Upper lobe of right lung (tissue), 1 donor: ENCODE measurements at places on chromosomes 2 and 18.

- no peak for DNase-seq
Measured at GRCh38 chr2:50620783-50621182, 411.1 kb downstream of the NRXN1 start.

GRCh38 chr2:16948053-16948452 lies 282.4 kb upstream of the CYRIA start:
- DNase-seq, result no peak

DNA sequence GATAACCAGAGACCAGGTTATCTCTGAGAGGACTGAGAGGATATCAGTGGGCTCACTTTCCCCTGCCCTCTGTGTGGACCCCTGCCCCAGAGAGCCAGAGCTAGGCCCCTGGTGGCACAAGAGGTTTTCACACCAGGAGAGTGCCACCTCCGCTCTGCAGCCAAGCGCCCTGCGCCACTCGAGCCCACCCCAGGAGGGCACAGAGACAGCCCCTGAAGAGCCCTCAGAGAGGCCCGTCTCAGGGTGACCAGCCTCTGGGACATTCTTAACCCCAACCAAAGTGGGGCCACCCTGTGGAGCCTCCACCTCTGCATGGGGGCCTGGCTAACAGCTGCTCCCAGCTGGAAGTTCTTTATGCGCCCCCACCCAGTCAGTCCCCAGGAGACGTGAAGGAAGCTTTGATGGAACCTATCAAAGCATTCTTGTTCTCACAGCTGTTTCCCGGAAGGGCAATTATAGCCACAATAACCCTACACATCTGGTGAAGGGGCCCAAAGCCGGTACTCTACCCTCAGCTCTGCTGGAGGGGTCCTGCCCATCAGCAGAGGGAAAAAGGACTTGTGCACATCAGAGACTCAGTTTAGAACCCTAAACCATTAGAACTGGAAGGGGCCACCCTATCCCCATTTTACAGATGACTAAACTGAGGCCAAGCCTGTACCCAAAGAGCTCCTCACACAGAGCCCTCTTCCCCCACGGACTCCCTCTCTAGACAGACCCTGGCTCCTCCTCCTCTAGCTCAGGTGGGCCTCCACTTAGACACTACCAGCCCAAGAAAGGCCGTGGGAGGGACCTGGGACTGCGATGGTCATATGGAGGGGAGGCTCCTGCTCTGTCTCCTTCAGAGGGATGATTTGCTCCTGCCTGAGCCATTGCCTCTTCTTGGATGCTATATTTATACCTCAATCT lies 101.1 kb downstream of the ZFP36L2 start:
- DNase-seq, result peak; percentile 51

GRCh38 chr18:59893971-59894370 lies 5.8 kb upstream of the PMAIP1 start:
- DNase-seq, result no peak

DNA sequence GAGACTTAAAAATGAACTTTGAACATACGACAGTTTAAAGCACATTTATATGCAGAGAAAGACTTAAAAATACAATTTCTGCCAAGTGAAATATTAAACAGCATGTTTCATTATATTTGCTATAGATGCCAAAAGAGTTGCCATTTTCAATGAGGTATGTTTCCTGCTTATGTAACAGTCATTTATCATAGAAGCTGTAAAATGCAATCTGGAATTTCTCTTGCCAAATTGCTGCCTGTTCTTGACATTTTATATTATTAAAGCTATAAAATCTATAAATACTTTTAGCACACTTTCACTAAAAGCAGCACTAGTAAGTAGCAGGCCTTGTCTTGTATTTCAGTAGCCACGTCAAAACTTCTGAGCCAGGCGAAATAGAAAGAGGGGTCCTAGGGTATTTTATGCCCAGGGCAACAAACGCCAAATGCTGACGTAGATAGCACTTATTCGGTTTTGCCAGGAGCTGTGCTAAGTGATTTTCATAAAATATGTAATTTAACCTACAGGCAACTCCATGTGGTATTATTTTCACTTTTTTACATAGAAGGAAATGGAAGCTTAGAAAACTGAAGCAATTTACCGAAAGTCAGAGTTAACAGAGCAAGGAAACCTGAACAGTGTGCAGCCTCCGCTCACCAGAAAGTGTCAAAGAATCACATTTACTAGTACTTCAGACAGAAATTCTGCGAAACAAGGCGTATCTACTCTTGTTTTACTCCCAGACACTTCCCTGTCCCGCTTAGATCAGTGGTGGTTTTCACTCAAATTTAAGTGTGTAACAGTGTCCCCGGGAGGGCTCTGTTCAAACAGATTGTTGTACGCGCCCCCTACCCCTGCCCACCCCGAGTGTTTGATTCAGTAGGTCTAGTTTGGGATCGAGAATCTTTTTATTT lies 1.2 kb upstream of the CYP20A1 start:
- DNase-seq, result no peak

- no peak for DNase-seq
Measured at GRCh38 chr2:18803141-18803939, 214.0 kb upstream of the NT5C1B start.

GRCh38 chr18:13175266-13175665 lies 43.3 kb upstream of the LDLRAD4 start:
- no peak for DNase-seq

DNA sequence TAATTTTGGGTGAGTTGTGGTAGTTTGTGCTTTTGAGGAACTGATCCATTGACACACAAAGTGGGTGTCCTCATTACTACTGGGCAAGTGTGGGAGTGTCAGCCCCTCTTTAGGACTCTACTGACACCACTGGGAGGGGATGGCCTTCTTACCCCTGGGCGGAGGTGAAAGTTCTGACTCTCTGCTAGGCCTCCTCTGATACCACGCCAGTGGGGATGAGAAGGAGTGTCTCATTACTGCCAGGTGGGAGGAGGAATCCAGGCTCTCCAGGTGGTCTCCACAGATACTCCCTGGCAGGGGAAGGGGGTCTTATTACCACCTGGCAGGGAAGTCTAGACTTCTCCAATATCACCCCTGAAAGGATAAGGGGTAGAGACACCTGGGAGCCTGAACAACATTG lies 9.1 kb downstream of the LCLAT1 start:
- DNase-seq, result no peak

- DNase-seq, result no peak
Measured at GRCh38 chr2:216206821-216207220, 97.7 kb downstream of the XRCC5 start.

DNA sequence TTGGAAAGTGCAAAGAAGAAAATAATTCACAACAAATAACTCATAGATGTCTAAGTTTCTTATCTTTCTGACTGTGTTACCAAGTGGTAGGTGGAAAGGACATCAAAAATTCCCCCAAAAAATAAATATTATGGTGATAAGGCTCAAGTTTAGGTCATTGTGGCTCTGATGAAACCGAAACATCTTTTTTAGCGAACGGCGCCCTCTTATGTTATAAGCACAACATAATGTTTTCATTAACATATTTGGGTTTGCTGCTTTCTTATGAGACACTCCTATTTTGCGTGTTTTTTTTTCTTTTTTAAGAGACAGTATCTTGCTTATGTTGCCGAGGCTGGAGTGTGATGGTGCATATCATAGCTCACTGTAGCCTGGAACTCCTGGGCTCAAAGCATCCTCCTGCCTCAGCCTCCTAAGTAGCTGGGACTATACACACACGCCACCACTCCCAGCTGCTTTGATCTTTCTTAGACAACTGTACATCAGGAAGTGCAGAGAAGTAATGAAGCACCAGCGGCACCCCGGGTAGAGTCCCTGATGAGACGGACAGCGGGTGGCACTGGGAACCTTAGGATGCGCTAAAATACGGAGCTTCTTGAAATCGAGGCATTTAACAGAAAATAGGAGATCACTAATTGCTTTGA lies 38.5 kb upstream of the SLC35G4 start:
- no peak for DNase-seq

DNA sequence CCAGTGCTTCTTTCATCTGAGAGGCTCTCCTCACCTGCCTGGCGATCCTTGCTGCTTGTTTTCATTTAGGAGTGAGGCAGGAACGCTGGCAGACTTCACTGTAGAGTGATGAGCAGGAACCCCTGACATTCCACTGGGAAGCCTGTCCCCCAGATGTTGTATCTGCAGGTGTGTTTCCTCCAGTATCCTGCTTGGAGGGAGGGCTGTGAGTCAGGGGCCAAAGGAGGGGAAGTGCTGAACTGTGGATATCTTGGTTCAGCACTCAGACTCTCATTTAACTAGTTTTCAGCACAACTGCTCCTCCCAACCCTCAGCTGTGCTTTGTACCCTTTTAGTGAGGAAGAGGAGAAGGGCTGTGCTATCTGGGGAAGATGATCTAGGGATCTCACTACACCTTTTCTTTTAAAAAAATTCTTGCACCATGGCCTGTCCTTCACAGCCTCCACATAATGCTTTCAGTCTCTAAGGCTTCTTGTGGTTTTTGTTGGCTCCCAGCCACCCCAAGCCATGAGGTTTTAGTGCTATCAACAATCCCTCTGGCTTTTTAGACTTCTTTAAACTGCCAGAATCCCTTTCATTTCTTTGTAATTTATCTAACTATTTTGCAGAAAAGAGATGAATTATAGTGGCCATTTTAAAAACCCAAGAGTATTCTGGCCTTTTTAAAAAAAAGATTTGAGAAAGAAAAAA lies 11.2 kb downstream of the ANKAR start:
- DNase-seq, result no peak

GRCh38 chr2:54556621-54557121 lies 100.5 kb downstream of the SPTBN1 start:
- no peak for DNase-seq

GRCh38 chr2:12330916-12331315 lies 385.8 kb upstream of the TRIB2 start:
- DNase-seq, result no peak

DNA sequence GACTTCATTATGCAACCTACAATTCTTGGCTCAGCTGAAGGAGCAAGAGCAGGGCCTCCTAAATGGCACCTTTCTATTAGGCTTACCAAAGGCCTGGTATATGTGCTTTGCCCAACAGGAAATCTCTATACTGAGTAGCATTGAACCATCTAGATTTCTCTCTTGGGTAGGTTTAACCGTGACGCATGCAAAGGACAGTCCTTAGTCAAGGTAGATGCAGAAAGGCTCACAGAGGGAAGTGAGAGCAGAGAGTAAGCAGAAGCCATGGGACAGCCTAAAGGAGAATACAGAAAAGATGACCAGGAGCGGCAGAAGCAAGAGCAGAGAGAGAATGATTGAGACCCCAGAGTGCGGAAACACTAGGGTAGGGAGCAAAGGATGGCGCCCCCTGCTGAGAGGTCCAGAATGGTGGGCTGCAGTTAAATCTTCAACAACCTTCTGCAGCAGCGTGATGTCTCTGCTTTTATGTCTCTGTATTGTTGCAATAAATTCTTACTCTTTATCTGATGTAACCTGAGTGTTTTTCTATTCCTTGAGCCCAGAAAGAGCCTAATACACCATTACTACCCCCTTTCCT lies 4.7 kb upstream of the OSBPL1A start:
- DNase-seq, result no peak

GRCh38 chr2:95031726-95032116 lies 6.2 kb downstream of the MAL start:
- DNase-seq, result no peak

DNA sequence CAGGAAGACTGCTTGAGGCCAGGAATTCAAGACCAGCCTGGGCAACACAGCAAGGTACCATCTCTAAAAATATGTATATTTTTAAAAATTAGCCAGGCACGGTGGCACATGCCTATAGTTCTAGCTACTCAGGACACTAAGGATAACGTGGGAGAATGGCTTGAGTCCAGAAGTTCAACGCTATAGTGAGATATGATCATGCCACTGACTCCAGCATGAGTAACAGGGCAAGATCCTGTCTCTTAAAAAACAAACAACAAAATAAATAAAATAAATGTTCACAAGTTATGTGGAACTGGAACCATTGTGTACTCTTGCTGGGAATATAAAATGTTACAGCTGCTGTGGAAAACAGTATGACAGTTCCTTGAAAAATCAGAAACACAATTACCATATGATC lies 47.2 kb downstream of the USP34 start:
- no peak for DNase-seq

GRCh38 chr2:46876741-46877384 lies 38.7 kb downstream of the MCFD2 start:
- no peak for DNase-seq

DNA sequence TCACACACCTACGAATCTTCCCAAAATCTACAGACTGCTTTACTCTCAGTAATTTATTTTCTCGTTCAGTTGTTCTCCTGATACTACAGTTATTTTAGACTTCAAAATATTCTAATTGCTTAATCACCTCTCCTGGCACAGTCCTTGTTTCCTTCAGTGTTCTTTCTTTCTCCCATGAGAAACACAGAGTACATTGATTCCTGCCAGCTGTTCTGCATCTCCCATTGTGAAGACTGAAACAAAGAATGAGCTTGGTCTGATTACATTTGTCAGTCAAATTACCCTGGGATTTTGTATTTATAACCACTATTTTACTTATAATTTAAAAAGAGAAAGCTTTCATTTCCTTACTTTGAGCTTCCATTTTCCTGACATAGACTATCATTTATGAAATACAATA lies 63.9 kb upstream of the TANK start:
- no peak for DNase-seq
